CD4-positive, alpha-beta memory T cell (primary cell): ENCODE measurements at places on chromosomes 2 and 18. TPM values are rescaled to one million over a fixed set of nuclear protein-coding genes. Genes with fewer than 3 reads are reported as not detected.

- no peak for DNase-seq
These were observed 26.6 kb downstream of the SERTAD2 start for GRCh38 chr2:64626963-64627760.

- no peak for DNase-seq
These were observed 89.2 kb upstream of the LRATD1 start for GRCh38 chr2:14543284-14543683.

- DNase-seq: no peak
These were observed 129.3 kb downstream of the MBP start for GRCh38 chr18:77003316-77003715.

DNA sequence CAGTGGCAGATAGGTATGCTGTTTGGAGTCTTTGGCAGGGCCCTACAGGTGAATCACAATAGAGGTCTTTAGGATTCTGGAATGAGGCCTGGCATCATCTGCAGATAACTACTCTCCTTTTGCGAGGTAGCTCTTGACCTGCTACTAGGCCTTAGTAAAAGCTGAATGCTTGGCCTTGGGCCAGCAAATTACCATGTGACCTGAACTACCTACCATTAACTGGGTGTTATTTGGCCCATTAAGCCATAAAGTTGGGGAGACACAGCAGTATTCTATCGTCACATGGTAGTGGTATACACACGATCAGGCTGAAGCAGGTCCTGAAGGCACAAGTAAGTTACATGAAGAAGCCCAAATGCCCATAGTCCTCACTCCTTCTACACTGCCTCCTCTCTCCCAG is 178.2 kb downstream of the PPP1R1C start:
- DNase-seq: no peak

GRCh38 chr2:200839513-200839912 is 24.9 kb downstream of the CLK1 start:
- no peak for DNase-seq

- no peak for DNase-seq
These were observed 134.0 kb upstream of the HDAC4 start for GRCh38 chr2:239534581-239535412.

- no peak for DNase-seq
These were observed 235.2 kb downstream of the MTX2 start for GRCh38 chr2:176504440-176504839.

DNA sequence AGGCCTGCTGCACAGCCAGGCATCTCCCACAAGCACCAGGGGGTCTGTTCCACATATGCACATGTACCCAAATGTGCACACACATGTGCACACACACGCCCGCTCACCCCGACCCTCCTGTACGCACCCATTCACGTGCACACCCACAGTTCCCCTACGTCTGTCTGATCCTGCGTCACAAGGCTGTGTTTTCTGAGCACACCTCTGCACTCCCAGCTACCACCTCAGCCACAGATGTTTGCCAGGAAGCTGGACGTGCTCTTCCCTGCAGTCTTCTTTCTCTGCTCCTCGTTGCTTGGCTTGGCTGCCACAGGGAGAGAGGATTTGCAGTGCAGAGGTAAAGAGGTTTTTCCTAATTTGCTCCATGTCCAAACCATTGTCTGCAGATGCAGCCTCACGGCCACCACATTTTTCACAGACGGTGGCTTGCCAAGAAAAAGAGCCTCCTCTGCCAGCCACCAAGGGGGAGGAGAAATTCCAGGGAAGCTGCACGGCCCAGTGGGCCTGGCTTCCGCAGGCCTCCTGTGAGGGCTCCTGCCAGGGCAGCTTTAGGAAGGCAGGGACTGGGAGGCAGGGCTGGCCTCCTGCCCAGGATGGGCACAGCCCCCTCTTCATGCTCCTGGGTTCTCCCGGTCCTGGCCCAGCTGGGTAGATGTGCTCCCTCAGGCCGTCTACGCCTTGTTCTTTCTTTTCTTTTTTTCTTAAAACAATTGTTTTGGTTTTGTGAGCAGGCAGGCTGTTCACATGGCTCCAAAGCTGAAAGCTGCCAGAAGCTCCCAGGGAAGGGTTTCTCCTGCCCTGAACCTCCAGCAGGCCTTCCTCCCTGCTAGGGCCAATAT is 29.3 kb upstream of the HS6ST1 start:
- DNase-seq: no peak

DNA sequence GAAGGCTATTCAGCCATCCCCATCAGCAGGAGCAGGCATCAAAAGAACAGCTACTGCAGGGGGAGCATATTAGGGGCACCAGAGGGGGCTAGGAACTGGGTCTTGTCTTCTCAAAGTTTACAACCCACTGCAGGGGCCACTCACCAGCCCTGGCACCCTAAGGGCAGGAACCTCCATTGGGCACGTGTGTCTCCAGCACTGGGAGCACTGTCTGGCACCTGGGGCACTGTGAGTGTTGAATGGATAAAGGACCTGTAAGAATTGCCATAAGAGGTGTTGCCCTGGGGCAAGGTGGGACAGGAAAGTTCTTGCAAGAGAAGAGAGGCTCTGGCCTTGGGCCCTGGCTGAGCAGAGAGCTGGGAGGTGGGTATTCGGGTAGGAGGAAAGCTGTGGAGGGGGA is 1.4 kb upstream of the STEAP3 start:
- DNase-seq: no peak

DNA sequence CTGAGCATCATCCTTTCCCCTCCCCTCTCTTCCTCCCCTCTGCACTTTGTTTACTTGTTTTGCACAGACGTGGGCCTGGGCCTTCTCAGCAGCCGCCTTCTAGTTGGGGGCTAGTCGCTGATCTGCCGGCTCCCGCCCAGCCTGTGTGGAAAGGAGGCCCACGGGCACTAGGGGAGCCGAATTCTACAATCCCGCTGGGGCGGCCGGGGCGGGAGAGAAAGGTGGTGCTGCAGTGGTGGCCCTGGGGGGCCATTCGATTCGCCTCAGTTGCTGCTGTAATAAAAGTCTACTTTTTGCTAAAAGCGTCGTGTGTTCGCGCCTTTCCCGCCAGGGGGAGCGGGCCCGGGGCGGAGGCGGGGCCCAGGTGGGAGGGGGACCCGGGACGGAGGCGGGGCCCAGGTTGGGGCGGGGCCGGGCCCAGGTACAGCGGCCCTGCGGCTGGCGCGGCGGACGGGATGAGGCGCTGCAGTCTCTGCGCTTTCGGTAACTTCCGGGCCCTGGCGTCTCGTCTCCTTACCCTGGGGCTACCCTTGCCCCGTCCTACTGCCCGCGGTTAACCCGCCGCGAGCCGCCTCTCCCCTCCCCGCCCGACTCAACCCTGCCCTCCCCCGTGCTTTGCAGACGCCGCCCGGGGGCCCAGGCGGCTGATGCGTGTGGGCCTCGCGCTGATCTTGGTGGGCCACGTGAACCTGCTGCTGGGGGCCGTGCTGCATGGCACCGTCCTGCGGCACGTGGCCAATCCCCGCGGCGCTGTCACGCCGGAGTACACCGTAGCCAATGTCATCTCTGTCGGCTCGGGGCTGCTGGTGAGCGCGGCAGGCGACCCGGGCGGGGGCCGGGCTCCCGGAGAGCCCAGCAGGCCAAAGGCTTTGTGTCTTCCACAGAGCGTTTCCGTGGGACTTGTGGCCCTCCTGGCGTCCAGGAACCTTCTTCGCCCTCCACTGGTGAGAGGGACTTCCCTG is at the start of gene KRTCAP3:
TSS of gene KRTCAP3 (plus strand) at position 424 of the 962 bp plus-strand sequence. CDS start at position 456, 32 bp downstream.
- peak; percentile 43 for DNase-seq

GRCh38 chr2:200592406-200593075 is 6.7 kb downstream of the AOX1 start:
- no peak for DNase-seq

DNA sequence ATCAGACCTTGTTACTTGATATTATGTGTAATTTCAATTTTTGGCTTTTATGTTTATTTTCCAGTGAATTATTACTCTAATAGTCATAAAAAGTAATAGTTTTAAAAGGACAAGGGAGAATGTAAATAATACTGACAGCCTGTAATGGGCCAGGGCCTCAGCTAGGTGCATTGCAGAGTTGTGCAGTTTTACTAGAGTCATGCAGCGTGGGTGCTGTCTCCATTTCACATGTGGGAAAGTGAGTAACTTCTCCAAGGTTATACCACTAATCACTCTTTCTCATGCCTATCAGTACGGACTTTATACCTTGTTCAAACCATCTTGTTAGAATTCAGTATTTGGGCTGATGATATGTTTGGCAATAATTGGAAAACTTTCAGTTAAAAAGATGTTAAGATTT is 73.3 kb downstream of the UGGT1 start:
- DNase-seq: no peak

GRCh38 chr2:69477627-69478026 is 40.4 kb upstream of the NFU1 start:
- no peak for DNase-seq

DNA sequence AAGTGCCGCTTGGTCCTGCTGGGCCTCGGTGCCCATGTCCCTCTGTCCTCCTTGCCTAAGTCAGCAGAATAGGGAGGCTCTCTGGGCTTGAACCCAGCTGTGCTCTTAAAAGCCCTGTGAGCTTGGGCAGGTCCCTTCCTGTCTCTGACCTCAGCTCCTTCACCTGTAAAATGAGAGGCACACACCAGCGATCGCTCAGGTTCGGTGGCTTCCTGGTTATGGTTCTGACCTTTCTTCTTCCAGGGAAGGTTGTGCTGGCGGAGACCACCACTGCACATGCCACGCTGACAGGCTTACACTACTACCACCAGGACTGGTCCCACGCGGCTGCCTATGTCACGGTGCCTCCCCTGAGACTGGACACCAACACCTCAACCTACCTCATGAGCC is 36.1 kb upstream of the MAPRE3 start:
- DNase-seq: no peak

FTCDNL1 gene
- 1.6 TPM for polyA plus RNA-seq

MAP3K19 gene
- not detected for polyA plus RNA-seq

MSH2 gene
- 26.1 TPM for polyA plus RNA-seq

DLGAP1 gene
- 0.24 TPM for polyA plus RNA-seq

TANC1 gene
- polyA plus RNA-seq: not detected
